NCI-H1417 treated with DMSO at 0.1 percent for 48 hours (cell line): ENCODE measurements at places on chromosomes 2 and 18.

GRCh38 chr2:118774458-118775133 lies 72.9 kb downstream of the EN1 start:
- DNase-seq, result no peak

GRCh38 chr2:185567940-185568339 lies 170.7 kb upstream of the FSIP2 start:
- no peak for DNase-seq

DNA sequence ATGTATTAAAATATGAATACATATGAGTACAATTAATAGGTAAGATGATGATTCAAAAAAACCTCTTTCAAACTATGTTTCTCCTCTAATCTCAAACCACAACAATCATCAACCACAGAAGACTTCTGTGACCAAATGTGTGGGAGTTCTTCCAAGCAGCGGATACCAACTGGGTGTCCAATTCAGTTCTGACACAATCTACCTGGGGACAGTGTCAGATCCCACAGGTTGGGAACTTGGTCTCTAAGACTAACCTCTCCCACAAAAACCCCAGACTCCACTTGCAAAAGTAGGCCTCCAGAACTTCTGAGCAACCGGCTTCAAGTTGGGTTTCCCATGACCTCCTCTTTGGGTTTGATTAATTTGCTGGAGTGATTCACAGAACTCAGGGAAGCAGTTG lies 26.9 kb downstream of the FASTKD1 start:
- no peak for DNase-seq

GRCh38 chr2:25409468-25409867 lies 67.7 kb upstream of the DNMT3A start:
- no peak for DNase-seq

GRCh38 chr2:18117592-18117991 lies 239.1 kb downstream of the KCNS3 start:
- DNase-seq, result no peak

DNA sequence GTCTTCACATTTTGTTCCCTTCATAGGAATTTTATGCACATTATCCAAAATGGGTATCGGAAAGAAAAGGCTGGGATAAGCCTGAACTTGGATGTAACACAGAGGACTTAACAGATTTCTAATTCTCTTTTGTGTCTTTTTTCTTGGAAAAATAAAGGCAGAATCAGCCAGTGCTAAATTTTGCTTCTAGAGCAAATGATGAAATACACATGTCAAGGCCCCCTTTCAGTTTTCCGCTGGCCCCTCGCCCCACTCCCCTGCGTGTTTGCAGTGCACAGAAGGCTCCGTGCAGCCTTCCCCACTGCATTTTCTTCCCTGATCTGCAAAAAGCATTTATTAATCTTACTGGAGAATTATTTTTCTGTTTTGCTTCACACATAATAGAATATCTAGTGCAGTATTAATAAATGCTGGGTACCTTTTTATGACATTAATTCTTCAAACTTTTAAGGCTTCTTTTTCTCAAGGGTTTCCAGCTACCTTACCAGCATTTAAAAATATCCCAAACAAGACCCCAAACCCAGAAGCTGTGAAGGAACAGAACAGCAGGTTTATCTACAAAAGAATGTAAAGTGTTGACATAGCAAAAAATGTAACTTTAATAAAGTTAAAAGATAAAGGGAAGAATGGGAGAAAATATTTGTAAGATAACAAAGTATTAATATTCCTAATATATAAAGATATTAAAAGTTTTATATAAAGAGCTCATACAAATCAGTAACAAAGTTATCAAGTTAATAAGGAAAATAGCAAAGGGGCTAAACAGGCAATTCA lies 81.3 kb upstream of the SPTBN1 start:
- DNase-seq, result no peak

DNA sequence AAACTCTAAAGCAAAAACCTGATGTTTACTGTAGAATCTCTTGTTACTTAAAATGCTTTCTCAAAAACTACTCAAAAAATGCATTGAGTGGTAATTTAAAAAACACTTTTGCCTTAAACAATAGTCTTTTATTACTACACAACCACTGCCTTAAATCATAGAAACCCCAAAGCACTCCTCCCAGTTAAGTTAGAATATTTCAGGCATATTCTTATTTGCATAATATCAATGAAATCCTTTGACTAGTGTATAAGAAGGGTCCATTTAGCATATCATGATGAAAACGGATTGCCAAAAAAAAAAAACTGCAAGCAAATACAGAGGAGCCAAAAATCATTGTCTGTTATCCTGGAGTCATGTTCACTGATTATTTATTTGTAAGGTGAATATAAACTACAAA lies 119.2 kb downstream of the PTPRM start:
- DNase-seq, result no peak

- DNase-seq, result no peak
These were observed 489.3 kb downstream of the SOX11 start for GRCh38 chr2:6181525-6181924.

GRCh38 chr2:43006834-43007543 lies 214.6 kb upstream of the HAAO start:
- DNase-seq, result no peak

GRCh38 chr2:240565333-240566202 lies 2.7 kb upstream of the RNPEPL1 start:
- no peak for DNase-seq

- no peak for DNase-seq
These were observed 81.5 kb downstream of the PRPF40A start for GRCh38 chr2:152635635-152636298.

DNA sequence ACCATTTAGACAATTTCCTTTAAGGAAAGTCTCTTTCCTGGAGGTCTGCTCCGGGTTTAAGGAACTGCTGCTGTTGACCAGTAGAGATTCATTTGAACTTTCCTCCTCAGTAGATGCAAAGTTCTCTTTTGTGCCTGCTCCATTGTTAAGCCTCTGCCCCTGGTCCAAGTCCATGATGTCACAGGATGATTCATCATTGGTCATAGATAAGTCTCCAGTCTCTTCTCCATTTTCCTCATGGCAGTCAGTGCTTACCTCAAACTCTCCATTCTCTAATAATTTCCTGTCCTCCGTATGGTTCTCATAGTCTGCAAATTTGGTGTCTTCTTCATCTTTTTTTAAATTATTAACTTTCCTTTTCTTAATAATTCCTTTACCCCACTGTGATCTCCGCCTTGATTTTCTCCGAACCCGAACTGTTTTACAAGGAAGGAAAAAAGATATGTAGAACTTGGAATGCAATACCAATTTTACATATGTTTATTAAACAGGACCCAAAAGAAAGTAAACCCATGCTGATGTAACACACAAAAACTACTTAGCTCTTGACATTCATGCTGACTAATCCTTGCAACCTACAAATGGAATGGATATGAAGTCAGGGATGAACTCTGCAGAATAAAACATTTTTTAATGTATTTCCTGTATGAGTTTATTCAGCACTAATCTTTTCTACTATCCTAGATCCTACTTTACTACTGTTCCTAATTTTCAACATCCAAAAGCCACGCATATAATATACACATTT lies 169.1 kb downstream of the ATAD2B start:
- no peak for DNase-seq

DNA sequence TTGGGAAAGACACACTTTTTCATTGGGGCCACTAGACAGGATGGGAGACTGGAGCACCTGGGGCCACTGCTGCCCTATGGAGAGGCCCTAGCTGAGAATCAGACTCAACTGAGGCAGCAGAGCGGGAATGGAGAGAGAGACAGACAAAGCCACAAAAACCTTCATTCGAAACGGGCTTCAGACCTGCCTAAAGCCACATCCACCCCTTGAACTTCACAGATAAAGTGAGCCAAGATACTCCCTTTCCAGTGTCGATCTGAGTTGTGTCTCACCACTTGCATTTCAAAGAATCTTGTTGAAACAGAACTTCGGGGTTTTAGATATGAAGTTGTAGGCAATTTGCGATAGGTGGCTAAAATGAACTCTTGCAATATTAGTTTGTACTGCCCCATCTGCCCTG lies 11.3 kb upstream of the LDLRAD4 start:
- no peak for DNase-seq

DNA sequence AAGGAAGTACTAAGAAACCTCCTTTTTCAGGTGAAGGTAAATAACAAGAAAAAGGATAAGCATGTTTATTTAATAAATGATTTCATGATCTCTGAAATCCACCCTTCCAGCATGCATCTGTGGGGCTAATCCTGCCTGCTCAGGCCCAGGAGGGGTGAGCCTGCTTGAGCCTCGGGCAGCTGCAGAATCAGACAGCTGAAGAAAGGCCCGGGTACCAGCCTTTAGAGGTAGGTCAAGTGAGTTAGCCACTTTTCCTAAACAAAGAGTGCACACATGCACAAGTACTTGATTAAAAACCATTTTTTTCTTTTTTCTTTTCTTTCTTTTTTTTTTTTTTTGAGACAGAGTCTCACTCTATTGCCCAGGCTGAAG lies 25.7 kb upstream of the FZD7 start:
- DNase-seq, result no peak

DNA sequence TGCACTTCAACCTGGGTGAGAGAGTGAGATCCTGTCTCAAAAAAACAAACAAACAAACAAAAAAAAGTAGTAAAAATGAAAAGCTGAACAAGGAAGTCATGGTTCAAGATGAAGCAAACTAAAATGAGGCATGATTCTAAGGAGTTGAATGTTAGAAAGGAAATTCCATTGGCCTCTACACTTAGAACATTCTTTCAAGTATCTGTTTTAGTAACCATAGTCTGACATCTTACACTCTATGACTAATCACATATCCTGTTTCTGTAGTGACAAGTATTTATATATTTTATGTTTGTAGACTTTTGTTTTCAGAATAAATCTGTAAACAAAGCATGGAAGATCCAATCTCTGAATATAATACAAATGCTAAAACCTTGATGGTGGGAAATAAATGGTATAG lies 164.1 kb downstream of the KIAA1328 start:
- DNase-seq, result no peak

GRCh38 chr2:239581352-239581901 lies 180.6 kb upstream of the HDAC4 start:
- no peak for DNase-seq

DNA sequence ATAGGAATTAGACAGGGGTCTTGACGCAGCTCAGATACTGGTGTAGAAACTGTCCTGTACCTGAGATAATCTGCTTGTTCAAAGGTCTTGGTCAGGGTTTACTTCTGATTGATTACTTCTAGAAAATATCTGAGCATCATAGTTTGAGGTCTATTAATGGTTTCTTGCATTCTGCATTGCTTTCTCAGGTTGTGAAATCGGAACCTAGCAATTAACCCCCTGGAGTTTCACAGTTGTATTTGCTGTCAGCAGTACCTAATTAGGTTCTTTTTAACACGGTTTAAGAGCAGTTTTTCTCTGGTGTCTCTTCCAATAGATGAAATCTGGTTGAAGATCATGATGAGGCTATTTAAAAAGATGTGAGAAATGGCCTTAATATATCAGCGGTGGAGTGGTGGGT lies 428.6 kb upstream of the SYT4 start:
- peak; percentile 7 for DNase-seq

- DNase-seq, result no peak
These were observed 8.5 kb downstream of the PROC start for GRCh38 chr2:127426501-127427354.

DNA sequence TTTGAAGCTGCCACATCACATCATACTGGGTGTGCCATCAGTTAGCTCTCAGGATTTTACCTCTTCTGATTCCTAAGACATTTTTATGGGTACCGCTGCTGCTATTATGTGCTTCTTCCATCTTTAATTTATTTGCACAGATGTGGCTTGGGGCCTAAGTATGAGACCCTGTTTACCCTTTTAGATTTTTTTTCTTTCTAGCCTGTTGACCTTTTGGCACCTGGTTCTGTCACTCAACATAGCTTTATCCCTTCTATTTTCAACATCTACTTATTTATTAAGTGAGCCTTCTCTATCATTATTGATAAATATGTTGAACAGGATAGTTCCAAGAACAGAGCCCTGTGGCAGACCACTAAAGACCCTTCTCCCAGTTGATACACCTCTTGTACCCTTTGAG lies 57.0 kb downstream of the TET3 start:
- no peak for DNase-seq

DNA sequence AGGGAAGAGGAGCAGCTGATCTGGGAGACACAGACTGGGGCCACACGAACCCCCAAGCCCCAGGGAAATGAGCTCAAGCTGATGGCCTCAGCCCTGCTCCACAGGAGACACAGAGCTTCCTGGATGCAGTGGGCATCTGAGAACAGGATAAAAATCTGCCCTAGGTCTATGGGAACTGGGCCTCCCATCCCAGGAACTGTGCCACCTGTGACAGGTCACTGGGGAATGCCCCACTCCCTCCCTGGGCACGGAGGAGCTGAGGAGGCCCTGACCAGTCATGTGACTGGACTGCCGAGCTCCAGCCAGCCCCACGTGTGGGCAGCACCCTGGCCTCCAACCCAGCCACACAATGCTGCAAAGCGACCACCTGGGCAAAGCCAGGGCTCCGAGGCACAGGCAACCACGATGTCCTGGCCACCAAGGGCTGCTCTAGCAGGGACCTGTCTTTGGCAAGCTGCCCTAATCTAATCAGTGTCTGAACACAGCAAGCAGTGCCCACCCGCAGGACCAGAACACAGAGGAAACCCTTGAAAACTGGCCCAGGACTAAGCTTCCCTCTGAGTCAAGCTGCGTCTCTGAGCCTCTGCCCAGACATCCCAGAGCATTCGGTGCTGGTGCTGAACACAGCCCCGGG lies 57.8 kb upstream of the ID2 start:
- DNase-seq, result no peak

DNA sequence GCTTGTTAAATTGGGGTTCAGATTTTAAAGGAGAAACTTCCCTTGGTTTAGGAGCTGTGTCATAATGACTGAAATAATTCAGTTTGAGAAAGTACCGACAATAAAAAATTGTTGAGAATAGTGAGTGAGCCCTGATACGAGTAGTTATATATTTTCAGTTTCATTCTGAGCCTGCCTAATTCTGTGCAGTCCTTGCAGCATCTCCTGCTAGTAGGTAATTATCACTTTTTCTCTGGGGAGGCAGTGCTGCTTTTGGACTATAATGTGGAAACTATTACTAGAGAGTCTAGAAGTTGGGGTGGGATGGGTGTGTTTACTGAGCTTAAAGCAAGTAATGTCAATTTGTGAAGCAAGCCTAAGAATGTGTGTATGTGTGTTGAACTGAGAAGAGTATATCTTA lies 21.7 kb downstream of the ZNF638 start:
- no peak for DNase-seq

DNA sequence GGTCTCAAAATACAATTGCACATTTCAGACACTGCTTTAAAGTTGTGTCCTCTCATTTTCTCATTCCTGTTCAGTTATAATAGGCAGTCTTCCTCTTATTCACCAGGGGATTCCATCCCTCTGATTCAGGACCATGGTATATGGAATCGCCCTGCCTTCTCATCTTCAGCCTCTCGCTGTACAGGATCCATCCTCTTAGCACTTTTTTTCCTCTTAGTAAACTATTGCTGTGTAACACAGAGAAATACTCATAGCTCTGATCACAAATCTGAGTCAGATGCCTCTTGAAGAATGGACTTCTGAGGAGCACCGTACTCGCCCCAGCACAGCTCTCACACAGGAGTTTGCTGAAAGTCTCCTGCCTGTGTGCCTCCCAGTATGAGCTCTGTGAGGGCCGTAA lies 11.3 kb downstream of the RMP24 start:
- no peak for DNase-seq
